Thyroid gland (tissue), 4 donors: ENCODE measurements at places on chromosomes 11 and 22. TPM values are rescaled to one million over a fixed set of nuclear protein-coding genes. Genes with fewer than 3 reads are reported as not detected.

DNA sequence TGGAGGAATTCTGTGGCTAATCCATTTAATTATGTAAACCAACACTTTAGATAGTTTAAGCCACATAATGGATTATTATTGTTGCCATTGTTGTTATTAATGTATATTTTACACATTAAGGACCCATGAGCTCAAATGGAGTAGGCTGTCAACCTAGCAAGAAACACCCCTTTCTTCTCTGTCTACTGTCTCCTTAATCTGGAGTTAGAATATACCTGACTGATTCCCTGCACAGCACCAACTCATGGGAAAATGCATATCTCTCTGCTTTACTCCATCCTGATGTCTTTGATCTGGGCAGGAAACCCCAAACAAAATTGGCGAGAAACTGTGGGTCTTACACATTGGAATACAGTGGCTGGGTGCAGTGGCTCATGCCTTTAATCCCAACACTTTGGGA is 24.0 kb upstream of the ME3 start:
- no peak for DNase-seq

- DNase-seq, result no peak
Measured at GRCh38 chr11:70944636-70945035, 307.7 kb downstream of the SHANK2 start.

Gene CSRP3
- total RNA-seq, result not detected

Gene DNAJB7
- total RNA-seq, result 0.44 TPM

Gene PYGM
- total RNA-seq, result 4.3 TPM

- DNase-seq, result peak; percentile 91
Measured at GRCh38 chr22:30356449-30357235, at the start of the genes CCDC157 and SF3A1. Gene CCDC157, plus strand, starts transcription at chr22:30357007. Its CDS starts 8,994 bp downstream, at chr22:30366001. Gene SF3A1, minus strand, starts transcription at chr22:30356894. Its CDS starts 102 bp downstream, at chr22:30356792.

Gene CECR2
- 2.0 TPM for total RNA-seq

- DNase-seq, result no peak
Measured at GRCh38 chr11:43649921-43650320, 30.6 kb upstream of the HSD17B12 start.

Gene TMEM45B
- total RNA-seq, result 22.3 TPM

GRCh38 chr22:37147186-37147990 is 2.3 kb downstream of the IL2RB start:
- DNase-seq, result no peak
